ENCODE measurements at places on chromosomes 13 and 19.

DNA sequence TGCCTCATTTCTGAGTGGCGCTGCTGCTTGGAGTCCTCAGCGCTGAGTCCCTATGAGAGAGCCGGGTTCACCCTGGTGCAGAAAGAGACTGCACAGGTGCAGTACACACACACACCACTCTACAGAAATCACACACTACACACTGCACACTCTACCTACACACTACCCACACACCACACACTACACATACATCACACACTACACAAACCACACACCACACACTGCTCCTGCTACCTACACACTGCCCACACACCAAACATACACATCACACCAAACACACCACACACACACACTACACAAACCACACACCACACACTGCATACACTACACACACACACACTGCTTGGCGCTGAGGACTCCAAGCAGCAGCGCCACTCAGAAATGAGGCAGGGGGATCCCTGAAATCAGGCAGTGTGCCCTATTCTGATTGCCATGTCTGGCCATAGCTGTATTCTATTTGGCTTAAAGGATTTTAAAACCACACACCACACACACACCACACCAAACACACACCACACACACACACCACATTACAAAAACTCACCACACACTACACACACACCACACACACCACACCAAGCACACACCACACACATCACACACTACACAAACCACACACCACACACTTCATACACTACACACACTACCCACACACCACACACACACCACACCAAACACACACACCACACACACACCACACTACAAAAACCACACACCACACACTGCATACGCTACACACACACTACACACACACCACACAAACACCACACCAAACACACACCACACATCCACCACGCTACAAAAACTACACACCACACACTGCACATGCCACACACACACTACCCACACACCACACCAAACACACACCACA lies 4.9 kb downstream of the MAG start:
- no peak for DNase-seq

GRCh38 chr13:62524498-62524897 lies 1108.8 kb upstream of the PCDH20 start:
- DNase-seq = no peak

GRCh38 chr13:43686557-43686956 lies 100.2 kb downstream of the ENOX1 start:
- DNase-seq = no peak

GRCh38 chr13:30968846-30969245 lies 36.4 kb downstream of the TEX26 start:
- no peak for DNase-seq

DNA sequence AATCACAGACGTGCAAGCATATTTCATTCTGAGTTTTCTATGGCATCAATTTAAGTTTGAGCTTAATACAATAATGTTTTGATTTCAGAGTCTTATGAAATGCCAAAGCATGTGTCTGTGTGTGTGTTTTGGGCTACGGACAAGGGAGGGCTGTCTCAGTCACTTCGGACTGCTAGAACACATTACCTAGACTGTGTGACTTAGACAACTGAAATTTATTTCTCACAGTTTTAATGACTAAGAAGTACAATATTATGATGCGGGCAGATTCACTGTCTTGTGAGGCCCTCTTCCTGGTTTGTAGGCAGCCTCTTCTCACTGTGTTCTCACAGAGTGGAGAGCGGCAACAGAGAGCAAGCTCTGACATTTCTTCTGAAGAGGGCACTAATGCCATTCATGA lies 1202.0 kb downstream of the EFNB2 start:
- no peak for DNase-seq

DNA sequence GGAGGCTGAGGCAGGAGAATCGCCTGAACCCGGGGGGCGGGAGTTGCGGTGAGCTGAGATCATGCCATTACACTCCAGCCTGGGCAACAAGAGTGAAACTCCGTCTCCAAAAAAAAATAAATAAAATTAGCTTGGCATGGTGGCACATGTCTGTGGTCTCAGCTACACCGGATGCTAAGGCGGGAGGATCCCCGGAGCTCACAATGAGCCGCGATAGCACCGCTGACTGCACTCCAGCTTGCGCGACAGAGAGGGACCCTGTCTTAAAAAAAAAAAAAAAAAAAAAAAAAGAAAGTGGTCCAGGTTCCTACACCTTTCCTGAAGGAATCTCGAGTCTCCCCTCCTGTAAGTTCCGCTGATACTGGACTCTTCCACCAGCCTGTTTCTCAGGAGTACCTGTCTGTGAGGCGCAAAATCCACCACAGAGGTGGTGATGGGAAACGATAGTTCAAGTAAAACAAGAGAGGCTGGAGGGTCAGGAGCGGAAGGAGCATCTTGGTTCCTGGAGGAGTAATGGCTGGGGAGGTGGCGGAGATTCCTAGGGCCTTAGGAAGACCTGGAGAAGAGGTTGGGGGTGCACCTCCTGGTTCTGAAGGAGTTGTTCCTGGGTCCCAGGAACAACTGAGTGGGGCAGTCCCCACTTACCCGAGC lies 471 bp downstream of the FUT1 start:
- DNase-seq = peak; percentile 48

DNA sequence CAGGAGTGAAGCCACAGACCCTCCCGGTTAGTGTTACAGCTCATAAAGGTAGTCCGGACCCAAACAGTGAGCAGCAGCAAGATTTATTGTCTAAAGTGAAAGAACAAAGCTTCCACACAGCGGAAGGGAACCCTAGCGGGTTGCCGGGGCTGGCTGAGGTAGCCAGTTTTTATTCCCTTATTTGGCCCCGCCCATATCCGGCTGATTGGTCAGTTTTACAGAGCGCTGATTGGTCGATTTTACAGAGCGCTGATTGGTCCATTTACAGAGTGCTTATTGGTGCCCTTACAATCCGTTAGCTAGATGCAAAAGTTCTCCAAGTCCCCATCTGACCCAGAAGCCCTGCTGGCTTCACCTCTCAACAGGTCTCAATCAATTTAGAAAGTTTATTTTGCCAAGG lies 126.0 kb upstream of the RFC3 start:
- DNase-seq = no peak

DNA sequence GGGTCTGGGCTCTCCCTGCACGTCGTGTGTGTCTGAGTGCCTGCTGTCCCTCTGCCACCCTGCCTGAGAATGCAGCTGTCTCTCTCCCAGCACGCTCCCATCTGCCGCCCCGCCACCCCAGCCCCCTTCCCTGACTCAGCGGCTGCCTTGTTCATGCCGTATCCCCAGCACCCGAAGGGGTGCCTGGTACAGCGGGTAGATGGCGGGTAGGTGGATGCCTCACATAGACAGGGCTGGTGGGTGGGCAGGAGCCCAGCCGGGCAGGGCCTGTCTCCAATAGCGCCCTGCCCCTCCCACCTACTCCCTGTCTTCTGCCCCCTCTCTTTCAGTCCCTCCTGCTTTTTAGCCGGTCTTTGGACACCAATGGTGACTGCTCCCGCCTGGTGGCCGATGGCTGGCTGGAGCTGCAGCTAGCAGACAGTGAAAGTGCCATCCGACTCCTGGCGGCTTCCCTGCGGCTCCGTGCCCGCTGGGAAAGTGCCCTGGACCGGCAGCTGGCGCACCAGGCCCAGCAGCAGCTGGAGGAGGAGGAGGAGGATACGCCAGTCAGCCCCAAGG lies 30.3 kb downstream of the DHX34 start:
- DNase-seq = no peak

GRCh38 chr13:100244431-100244830 lies 155.5 kb downstream of the PCCA start:
- no peak for DNase-seq

DNA sequence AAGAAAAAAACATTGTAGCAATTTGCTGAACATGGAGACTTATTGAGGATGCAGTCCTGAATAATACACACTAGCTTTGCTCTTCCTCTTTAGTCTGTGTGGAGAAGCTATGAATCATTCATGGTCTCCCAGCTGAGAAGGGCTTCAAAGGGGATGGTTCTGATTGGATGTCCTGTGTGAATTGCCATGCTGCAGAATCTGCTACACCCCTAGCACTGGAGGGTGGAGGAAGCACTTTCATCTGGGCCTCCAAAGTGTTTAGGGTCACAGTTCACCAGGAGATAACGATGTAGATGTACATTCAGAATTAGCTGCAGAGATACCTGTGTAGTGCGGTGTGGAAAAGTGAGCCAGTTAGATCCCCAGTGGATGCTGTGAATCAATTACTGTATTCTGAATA lies 321.1 kb upstream of the EDNRB start:
- no peak for DNase-seq

GRCh38 chr13:99382428-99383133 lies 75.4 kb upstream of the GPR183 start:
- peak; percentile 66 for DNase-seq

- no peak for DNase-seq
Observed at GRCh38 chr13:36412736-36413135, 19.6 kb upstream of the CCNA1 start.

- no peak for DNase-seq
Observed at GRCh38 chr13:111027458-111028439, 87.4 kb upstream of the ARHGEF7 start.

DNA sequence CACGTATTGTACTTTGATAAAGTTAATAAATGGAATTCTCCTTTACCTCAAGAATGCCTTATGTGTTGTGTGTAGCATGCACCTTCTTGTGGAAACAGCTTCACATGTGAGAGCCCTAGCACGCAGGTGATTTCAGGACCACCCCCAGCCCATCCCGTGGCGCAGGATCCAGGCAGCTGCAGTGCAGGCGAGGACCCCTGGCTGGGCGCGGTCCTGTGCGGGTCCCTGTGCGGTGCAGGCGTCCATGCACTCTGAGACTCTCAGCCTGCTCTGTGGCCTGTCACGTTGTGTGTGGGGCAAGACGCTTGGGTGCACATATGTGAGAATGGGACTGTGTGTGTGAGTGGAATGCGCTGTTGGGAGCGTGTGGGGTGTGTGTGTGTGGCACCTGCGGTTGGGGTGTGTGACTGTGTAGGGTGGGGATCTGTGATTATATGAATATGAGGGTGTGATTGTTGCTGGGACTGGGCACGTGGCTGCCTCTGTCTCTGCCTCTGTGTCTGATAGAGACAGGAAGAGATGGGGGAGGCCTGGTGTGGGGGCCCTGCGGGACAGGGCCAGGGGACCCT lies 30.8 kb downstream of the WTIP start:
- DNase-seq = no peak

- DNase-seq = peak; percentile 68
Observed at GRCh38 chr13:114143806-114144605, 11.6 kb upstream of the RASA3 start.

DNA sequence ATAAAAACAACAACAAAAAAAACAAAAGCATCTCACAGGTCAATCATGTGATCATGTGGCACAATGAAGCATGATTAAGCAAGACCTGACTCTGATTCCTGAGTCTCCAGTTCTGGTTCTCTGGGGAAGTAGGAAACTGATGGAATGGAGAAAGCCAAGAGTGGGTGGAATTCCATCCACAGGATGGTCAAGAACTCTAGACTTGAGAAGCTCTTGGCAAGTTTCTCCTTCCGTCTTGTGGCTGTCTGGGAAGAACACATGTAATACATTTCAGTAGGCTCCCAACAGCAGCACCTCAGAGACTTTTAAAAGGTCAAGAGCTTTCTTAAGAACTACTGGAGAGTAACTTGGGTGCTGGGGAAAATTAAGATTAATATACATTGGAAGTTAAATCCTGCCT lies 78.6 kb upstream of the TSHZ3 start:
- no peak for DNase-seq

GRCh38 chr13:31214435-31214834 lies 14.7 kb downstream of the B3GLCT start:
- no peak for DNase-seq

GRCh38 chr19:19285686-19286085 lies 12.6 kb upstream of the TM6SF2 start:
- no peak for DNase-seq

DNA sequence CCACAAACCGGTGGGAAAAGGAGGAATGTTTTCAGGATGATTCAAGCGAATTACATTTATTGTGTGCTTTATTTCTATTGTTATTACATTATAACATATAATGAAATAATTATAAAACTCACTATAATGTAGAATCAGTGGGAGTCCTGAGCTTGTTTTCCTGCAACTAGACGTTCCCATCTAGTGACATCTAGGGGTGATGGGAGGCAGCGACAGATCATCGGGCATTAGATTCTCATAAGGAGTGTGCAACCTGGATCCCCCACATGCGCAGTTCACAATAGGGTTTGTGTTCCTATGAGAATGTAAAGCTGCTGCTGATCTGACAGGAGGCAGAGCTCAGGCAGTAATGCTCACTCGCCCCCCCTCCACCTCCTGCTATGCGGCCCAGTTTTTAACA lies 54.5 kb downstream of the SPTBN4 start:
- peak; percentile 34 for DNase-seq

DNA sequence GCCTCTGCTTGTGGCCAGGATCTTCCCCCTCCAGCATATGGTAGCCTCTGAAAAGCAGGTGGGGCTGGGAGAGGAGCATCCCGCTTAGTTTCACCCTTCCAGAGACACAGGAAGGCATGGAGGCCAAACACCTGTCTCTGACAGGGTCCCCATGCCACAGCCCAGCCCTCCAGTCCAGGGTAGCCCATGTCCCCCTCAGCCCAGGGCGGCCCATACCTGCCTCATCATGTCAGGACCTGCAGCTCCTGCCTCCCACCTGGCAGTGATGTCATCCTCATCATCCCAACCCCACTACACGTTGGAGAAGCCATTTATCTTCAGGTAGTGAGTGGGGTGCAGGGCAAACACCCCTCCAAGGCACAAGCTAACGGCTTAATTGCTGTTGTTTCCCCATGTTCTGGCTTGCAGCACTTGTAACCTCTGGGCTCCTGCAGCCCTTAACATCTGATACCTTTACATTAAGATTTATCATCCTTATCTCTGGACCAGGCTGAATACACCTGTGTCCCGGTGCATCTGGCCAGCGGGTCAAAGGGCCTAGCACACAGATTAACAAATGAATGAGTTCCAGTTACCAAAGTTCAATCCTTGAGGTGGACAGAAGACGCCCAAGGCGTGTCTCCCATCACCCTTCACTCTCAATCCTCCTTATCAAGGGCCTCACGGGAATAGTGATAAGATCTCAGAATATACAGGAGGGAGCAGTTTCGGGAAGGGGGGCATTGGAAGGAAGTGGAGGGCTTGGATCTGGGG lies 22.2 kb downstream of the ZNF175 start:
- DNase-seq = no peak

DNA sequence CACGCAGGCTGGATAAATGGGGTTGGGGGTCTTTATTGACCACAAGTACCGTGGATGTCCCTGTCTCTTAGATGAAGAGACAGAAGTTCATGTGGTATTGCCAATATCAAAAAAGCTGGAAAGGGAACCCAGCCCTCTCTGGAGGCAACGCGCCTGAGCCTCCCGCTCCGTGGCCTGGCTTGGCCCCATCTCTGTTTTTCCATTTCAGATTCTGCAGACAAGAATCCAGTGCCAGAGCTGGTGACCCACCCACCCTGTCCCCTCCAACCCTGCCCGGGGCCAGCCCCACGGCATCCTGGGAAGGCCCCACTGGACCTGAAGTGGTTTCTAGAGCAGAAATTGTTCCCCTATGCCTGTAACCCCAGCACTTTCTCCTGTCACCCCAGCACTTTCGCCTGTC lies 57.7 kb downstream of the PTPRS start:
- DNase-seq = no peak

- DNase-seq = no peak
Observed at GRCh38 chr13:42137856-42138537, 89.5 kb downstream of the DGKH start.

All from activated naive CD4-positive, alpha-beta T cell treated with anti-CD3 and anti-CD28 coated beads, Interleukin-2, amount 10 ng/mL, durations not matched to agents 7 days and 5 days (primary cell).